ENCODE measurements at places on chromosomes 1 and 21.

GRCh38 chr21:30408782-30409494, 13.1 kb downstream of the KRTAP13-1 start:
- peak; percentile 69 for DNase-seq

DNA sequence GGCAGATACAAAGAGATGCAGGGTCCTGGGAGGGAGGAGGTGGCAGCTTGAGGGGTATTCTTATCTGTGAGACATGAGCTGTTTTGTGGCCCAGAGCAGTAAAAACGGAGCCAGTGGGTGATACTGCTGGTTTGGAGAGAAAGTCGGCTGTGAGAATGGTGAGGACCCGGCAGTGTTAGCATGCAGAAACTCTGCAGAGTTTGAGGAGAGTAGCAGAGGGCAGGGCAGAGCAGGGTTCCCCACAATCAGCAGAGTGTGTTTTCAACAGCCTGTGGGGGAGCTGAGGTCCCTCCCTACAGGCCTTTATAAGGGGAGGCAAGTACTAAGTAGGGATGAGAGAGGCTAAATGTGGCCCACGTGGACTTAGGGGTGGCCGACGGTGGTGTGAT, 423 bp downstream of the SLAMF8 start:
- no peak for DNase-seq

DNA sequence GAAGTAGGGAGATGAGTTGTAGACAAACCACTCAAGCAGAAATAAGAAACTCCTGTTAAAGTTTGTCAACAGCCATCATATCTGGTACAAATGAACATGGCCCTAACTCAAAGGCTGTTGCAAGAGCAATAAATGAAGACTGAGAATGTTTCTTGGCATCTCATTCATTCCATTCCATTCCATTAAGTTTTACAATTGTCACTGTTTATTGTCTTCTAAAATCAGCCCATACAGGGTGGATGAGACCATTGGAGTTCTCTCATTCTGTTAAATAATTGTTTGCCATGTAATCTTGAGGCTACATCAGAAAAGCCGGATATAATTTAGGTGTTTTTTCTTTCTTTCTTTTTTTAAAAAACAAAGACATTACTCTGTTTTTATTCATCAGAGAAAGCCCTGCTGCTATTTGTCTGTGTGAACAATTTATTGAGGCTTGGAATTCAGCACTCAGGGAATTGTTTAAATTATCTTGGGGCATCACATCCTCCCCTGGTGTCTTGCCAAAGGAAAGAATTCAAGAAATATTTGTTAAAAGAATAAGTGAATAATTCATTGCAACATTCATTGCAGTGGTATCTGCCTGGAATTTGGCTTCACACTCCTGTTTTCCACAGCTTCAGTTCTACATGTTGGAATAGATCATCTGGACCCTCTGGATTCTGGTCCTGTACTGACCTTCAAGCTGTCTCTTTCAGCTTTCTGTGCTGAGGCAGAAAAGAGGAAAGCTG, 604.5 kb downstream of the PLPP3 start:
- DNase-seq, result no peak

DNA sequence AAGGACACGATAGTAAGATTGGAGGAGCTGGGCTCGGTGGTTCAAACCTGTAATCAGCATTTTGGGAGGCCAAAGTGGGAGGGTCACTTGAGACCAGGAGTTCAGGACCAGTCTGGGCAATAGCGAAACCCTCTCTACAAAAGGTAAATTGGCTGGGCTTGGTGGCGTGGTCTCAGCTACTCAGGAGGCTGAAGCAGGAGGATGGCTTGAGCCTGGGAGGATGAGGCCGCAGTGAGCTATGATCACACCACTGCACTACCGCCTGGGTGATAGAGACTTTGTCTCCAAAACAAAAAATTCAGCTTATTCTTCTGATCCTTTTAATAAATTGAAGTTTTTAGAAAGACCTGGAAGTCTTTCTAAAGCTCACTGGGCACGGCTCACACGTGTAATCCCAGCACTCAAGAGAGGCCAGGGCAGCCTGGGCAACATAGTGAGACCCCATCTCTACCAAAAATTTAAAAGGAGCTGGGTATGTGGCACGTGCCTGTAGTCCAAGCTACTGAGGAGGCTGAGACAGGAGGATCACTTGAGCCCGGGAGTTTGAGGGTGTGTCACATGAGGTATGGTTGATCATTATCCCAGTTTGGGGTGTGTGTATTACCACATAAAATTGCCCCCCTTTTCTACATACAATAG, 15.3 kb downstream of the MASP2 start:
- no peak for DNase-seq

- no peak for DNase-seq
Measured at GRCh38 chr21:44752671-44753235, 41.4 kb upstream of the TSPEAR start.

GRCh38 chr1:29327223-29327935, 91.1 kb downstream of the PTPRU start:
- no peak for DNase-seq

- peak; percentile 57 for DNase-seq
Measured at GRCh38 chr1:7669559-7670311, 101.4 kb upstream of the VAMP3 start.

DNA sequence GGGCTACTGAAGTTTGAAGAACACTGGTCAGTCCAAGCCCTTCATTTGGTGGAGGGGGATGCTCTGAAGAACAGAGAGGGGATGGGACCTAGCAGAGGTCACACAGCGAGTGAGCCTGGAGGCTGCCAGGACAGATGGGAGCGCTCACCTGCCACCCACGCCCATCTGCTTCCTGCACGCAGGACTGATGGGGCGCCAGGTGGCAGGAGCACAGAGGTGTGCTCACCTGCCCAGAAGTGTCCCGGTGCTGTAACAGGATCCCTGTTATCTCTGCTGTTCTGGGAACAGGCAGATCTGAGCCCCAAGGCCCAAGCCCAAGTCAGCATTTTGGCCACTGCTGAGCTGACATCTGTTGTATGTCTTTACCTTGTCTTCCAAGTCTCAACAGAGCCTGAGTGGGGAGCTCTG, 40.5 kb downstream of the EPHB2 start:
- no peak for DNase-seq

GRCh38 chr1:225422031-225422605, 5.7 kb downstream of the LBR start:
- no peak for DNase-seq

- DNase-seq, result peak; percentile 61
Measured at GRCh38 chr1:92410706-92411105, 76.0 kb downstream of the GFI1 start.

GRCh38 chr1:93988634-93989350, 79.6 kb upstream of the GCLM start:
- DNase-seq, result no peak

DNA sequence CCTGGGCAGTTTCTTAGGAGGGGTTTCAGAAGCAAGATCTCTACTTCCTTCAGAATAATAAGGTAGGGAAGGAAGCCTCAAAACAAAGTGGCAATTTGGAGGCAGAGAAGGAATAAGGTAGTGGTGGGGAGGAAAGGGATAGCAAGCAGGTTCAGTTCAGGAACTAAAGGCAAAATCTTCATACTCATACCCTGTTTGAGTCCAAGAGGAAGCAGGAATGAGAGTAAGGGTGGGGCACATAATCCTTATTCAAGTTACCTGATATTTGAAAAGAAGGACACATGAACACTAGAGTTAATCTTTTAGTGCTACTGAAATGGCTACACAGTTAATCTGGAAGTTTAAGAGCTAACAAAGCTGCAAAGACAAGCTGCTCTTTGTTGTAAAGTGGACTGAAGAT, 8.4 kb upstream of the RBM8A start:
- no peak for DNase-seq

- peak; percentile 87 for DNase-seq
Measured at GRCh38 chr21:35565204-35565611, 495.1 kb downstream of the SETD4 start.

DNA sequence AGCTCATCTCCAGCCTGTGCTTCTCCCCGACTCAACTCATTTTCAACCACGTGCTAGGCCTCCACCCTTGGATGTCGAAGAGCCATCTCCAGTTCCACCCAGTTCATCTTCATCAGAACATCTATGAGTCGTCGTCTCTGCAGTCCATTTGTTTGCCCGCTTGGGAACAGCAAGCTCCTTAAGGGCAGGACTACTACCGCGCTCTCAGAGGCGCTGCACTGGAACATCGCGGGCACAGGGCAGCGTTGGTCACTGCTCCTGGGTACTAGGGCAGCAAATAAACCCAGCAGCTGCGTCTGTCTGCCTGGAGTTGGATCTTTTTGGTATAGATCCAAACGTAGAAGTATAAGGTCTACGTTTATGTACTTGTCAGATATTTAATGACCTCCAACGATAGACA, 478 bp upstream of the PRDM2 start:
- DNase-seq, result peak; percentile 16

DNA sequence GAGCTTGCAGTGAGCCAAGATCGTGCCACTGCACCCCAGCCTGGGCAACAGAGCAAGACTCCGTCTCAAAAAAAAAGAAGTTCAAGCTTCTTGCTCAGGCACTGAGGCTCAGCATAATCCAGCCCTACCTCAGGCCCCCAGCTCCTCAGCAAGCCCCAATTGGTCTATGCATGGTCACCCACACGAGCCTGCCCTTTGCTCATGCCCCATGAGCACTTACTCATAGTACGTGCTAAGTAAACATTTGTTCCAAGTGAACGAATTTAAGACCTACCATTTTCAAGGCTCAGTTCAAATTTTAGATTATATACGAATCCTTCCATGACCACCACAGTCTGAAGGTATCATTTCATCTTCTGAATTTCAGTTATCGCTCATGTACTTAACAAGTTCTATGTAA, 4.3 kb downstream of the PDZK1 start:
- no peak for DNase-seq

GRCh38 chr1:168421399-168422004, 122.3 kb downstream of the XCL2 start:
- DNase-seq, result no peak

- DNase-seq, result no peak
Measured at GRCh38 chr1:31370565-31370964, 2.3 kb downstream of the FABP3 start.

GRCh38 chr1:167473761-167474160, 44.6 kb downstream of the CD247 start:
- DNase-seq, result no peak

- DNase-seq, result no peak
Measured at GRCh38 chr1:97918961-97919360, 1.9 kb downstream of the DPYD start.

DNA sequence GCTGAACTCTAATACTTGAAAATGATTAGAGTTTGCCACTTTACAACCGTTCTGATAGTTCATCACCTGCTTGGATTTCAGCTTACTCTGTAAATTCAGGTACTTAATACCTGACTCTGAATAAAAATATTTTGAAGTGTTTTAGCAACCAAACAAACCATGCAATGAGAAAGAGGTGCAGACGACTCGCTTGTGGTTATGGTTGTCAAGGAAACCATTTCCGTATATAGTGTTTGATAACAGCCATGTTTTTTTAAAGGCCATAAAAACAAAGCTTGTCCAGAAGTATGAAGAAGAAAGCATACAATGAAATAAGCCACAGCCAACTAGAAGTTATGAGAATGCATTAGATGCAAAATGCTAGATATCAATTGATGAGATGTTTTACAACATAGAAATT, 167.2 kb upstream of the HMCN1 start:
- DNase-seq, result peak; percentile 75

DNA sequence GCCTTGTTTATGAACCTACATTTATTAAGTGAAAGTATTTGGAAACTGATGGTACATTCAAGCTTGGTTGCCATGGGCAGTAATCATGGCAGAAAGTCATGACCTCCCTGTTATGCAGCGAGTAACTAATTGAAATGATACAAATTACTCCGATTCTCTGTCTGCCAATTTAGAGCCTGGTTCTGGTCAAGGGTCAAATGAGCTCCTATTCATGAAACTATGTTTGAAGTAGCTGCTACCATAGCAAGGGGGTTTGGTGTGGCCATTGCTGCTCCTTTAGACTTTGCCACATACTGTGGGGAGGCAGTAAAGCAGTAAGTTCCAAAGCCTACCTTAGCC, 187.2 kb upstream of the FOXD3 start:
- DNase-seq, result no peak

DNA sequence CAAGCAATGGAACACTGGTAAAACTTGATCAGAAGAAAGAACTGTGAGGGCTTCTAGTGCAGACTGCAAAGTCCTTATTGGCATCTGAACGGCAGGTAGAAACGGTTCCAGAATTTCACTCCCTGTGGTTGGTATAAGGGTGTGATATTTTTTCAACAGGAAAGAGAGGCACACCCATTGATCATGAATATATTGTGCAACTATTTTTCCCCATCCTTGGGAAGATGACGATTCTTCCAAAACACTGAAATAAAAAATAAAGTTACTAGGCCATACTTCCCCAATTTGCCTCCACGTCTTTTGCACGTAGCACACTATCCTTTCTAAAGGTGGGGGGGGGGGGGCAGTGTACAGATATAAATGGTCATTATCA, 49.6 kb downstream of the TARBP1 start:
- DNase-seq, result no peak

GRCh38 chr1:9426291-9426711, 113.0 kb upstream of the SLC25A33 start:
- DNase-seq, result peak; percentile 89

GRCh38 chr1:160097151-160097910, 1.1 kb downstream of the IGSF8 start:
- peak; percentile 24 for DNase-seq
